ENCODE measurements at places on chromosomes 5 and 9. TPM values are rescaled to one million over a fixed set of nuclear protein-coding genes. Genes with fewer than 3 reads are reported as not detected.

DEPDC1B gene
- 50.8 TPM for total RNA-seq

GEMIN5 gene
- total RNA-seq = 17.8 TPM

CATSPER3 gene
- 0.89 TPM for total RNA-seq

NINJ1 gene
- 20.8 TPM for total RNA-seq

PRRX2 gene
- total RNA-seq = not detected

TPM2 gene
- total RNA-seq = 12.8 TPM

COL5A1 gene
- 0.08 TPM for total RNA-seq

GADD45G gene
- 7.4 TPM for total RNA-seq

TNFSF15 gene
- 1.1 TPM for total RNA-seq

PANK3 gene
- 57.4 TPM for total RNA-seq

C9orf153 gene
- 0.34 TPM for total RNA-seq

DCAF12 gene
- total RNA-seq = 56.7 TPM

PGGT1B gene
- total RNA-seq = 26.1 TPM

PGM5 gene
- not detected for total RNA-seq

PCDHB12 gene
- not detected for total RNA-seq

ITGA1 gene
- total RNA-seq = 19.2 TPM

FAXDC2 gene
- total RNA-seq = not detected

CLK4 gene
- total RNA-seq = 25.5 TPM

NEUROG1 gene
- total RNA-seq = not detected

All from activated CD8-positive, alpha-beta T cell treated with anti-CD3 and anti-CD28 coated beads, Interleukin-2, amount 10 ng/mL, durations not matched to agents 7 days and 5 days (primary cell).